Uterine smooth muscle cell (primary cell): ENCODE measurements at places on chromosomes 6 and 20. TPM values are rescaled to one million over a fixed set of nuclear protein-coding genes. Genes with fewer than 3 reads are reported as not detected.

CTAGE9 gene
- not detected in 2 replicates for total RNA-seq

MYCT1 gene
- total RNA-seq, result under 0.01 and 0.11 TPM in 2 replicates

PLN gene
- 0.11 and 2.2 TPM in 2 replicates for total RNA-seq

GATA5 gene
- 0.33 and 0.50 TPM in 2 replicates for total RNA-seq
